Germinal center (tissue), 1 donor: ENCODE measurements at places on chromosomes 4 and X.

- no peak for DNase-seq
These were observed 149.9 kb downstream of the CHIC2 start for GRCh38 chr4:53914313-53915016.

DNA sequence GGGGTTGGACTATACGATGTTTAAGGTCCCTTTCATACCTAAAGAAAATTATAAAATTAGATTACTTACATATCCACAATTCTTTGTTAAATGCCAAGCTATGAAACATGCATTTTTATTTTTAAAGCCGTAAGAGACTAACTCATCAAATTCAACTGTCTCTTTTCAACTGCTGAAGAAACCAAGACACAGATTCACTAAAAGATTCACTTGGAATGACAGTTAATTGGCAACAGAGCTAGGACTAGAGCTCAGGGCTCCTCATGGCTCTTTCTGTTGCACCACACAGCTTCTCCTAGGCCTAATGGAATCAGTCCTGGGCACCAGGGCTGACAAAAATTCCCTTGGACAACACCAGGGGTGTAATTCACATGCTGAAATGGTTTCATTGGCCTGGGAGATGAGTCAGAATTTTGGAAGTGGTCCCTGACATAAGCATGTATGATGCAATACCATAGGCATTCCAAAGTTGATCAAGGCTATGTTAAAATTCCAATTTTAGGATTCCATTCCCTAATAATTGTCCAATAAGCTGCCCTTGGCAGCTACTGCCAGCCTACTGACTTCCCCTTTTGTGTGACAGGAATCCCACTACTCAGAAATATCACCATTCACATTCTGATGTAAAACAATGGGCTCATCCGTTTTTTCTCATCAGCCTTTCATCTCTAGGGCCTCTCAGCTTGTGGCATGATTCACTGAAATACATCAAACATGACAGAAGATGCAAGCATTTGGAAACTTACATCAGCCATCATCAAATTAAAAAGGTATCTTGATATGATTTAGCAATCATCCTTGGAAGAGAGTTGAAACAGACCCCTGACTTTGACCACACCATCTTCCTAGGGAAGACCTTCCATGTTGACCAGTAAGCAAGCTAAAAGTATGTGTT, 54.2 kb downstream of the PLAC1 start:
- DNase-seq, result no peak

GRCh38 chr4:1309261-1310010, 19.7 kb downstream of the MAEA start:
- DNase-seq, result peak; percentile 75

GRCh38 chrX:77446908-77447652, at the start of gene FGF16:
Gene FGF16, plus strand, starts transcription at chrX:77447389. Its CDS starts 286 bp downstream, at chrX:77447675.
- DNase-seq, result no peak

DNA sequence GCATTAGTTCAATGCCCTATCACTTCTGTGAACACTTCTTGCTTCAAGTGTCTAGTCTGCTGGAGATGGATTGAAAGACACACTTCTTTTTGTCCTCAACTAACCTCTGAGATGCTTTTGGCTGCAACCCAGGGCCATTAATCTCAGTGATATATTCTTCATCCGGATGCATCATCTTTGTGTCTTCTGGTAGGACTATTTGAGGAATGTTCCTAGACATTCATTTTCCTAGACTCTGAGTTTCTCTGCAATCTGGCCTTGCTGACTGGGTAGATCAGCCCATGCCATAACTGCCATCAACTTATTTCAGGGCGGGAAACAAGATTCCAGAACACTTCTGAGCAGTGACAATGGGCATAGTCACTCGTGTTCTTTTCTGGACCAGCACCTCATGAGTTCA, 329.4 kb downstream of the PDGFC start:
- DNase-seq, result no peak

DNA sequence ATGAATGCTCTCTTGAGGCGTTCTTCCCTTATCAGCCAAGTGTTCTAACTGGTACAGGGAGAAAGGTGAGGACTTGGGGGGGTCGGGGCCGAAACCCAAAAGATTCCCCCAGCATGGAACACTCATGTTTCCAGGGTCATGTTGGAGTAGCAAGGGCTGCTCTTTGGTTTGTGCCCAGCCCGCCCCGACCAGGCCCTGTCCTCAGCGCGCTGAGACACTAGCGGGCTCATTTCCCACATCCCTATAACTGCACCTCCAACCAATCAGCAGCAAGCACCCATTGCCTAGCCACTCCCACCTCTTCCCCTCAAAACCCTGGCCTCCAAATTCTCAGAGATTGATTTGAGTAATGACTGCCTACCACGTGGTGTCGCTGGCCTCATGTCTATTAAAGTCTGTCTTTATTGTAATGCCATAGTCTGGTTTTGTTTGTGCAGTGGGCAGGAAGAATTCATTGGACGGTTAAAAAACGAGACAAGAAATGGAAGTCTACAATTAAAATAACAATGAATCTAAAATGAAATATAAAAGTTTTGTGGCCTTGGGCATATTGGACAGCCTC, 1928.4 kb downstream of the STIM2 start:
- no peak for DNase-seq

DNA sequence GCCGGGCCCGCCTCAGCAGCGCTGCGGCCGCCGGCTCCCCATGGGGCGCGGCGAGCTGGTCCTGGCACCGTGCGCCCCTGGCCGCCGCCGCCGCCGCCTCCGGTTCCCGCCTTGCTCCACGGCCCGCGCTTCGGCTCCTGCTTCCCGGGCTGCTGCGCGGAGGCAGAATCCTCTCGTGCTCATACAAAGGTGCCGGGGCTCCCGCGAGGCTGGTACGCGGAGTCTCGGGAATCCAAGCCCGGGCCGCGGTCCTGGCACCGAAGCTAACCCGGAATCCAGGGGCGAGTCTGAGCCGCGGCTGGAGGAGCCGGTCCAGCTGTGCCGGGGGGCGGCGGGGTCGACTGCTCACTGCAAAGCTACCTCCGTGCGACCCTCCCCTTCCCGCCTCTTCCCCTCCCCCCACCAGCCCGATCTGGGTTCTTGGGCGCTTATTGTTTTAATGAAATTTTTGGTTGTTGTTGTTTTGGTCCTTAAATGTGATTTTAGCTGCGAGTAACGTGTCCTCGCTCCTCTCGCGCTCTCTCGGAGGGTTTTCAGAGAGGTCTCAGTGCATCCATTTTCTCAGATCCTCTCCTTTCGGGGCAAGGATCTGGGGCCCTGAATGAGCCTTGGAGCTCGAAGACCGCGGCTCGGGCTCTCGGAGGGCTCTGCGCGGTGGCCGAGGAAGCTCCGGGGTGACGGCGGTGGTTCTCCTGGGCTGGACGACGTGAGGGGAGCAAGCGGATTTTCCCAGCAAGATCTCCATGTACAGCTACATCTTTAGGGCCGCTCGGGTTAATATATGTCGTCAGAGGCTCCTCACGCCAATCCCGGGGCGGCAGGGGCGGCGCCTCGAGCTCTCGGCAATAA, at the start of gene HAND2:
HAND2 (minus strand) TSS at position 753 of the 849 bp plus-strand sequence. CDS start 940 bp downstream, outside the sequence.
- no peak for DNase-seq

- DNase-seq, result no peak
These were observed 793.7 kb upstream of the LCORL start for GRCh38 chr4:18815081-18815778.

DNA sequence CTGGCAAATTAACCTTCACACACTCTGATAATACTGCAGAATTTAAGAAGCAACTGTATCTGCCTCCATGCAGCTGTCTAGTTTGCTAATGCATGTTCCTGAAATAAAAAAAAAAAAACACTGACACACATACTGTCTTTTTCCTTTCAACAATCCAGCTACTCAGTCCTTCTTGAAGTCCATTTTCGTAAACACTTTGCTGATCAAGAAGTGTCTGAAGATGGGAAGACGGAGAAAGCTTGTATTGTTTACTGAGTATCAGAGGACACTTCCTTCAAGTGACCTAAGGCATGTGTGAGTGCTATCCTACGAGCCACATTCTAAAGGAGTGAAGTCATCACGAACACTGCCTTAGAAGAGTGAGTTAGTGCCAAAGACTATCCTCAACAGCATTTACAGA, 82.6 kb downstream of the LUZP4 start:
- no peak for DNase-seq

DNA sequence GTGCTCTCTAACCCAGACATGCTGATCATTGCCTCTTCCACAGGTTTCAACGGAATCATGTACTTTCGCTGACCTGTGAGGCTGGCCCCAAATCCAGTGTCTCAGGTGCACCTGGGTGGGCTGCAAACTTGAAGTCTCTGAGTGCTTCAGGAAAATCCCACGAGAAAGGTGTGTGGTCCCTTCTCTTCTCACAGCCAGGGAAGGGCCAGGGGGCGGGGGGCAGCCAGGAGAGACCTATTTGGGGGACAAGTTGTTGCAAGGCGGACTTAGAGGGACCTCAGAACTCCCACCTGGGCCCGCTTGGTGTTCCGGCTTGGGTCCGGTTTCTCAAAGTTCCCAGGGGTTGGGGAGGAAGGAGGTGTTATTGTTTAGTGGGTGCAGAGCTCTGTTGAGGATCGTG, 80.0 kb downstream of the HMX1 start:
- no peak for DNase-seq

DNA sequence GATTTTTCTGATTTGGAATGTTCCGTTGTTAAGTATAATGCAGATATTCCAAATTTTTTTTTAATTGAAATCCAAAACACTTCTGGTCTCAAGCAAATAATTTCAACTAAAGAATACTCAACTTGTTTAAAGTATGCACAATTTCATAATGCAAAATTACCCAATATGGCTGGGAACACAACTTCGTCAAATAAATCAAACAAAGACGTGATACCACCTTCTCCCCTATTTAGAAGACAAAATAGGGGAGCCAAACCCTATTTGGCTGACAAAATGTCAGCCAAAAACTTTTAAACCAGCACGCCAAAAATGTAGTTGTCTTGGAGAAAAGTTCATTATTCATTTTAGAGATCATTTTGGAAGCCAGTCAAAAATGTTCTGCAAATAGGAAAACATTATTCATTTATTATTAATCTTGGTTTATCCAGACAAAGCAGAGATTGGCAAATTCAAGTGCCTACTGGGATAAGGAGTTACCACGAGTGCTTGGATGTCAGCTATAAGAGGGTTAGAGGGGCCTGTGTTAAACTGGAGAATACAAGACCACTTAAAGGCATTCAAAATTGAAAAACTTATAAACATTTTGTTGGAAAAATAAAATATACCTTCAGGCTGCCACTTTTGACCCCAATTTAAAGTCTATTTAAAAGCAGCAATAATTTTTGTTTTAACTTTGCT, 3.3 kb upstream of the TKTL2 start:
- no peak for DNase-seq

- DNase-seq, result no peak
These were observed 82.7 kb downstream of the TENM3 start for GRCh38 chr4:182325848-182326255.

DNA sequence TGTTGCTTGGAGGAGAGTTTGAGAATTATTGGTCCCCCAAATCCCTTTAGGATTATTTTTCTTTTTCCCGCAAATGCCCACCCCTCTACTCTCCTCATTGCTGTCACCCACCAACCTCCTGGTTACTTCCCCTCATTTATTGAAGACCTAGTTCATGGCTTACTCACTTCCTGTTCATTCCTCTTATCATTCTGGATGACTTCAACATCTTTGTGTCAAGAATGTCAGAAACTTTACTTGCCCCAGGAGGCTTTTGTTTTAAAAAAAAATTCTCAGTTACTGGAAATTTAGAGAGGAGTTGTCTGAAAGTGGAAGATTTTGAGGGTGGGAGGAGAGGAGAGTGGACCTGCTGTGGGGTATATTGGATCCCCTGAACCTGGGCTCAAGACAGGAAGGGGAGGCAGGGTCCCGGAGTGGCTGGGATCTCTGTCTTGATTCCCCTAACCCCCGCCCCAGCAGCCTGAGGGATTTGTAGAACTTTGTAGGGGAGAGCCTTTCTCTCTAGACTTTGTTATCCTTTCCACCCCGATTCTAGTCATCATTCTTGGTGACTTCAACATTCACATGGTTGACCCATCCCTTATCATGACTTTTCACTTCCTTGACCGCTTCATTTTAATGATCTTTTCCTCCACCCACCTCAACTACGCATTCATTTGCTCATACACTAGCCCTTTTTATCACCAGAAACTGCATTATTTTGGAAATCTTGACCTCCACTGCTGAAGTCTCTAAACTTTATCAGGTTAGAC, 69.9 kb upstream of the ESX1 start:
- DNase-seq, result no peak

DNA sequence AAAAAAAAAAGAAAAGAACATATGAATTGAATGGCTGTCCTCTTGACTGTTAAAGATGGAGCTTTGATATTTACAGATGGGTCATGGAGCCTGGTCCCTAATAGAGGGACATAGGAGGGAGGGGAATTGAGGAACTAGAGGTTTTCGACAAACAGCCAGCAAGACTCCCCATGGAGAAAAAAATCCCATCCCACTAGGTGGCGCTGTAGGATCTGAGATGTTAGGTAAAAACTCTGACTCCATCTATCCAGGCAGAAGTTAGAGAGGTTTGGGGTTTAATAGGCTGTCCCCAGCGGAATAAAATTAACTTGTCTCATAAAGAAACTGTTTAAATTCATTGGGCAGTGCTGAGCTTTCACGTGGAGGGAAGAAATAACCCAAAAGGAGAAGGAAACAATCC, 45.9 kb downstream of the HMGB2 start:
- DNase-seq, result peak; percentile 33

DNA sequence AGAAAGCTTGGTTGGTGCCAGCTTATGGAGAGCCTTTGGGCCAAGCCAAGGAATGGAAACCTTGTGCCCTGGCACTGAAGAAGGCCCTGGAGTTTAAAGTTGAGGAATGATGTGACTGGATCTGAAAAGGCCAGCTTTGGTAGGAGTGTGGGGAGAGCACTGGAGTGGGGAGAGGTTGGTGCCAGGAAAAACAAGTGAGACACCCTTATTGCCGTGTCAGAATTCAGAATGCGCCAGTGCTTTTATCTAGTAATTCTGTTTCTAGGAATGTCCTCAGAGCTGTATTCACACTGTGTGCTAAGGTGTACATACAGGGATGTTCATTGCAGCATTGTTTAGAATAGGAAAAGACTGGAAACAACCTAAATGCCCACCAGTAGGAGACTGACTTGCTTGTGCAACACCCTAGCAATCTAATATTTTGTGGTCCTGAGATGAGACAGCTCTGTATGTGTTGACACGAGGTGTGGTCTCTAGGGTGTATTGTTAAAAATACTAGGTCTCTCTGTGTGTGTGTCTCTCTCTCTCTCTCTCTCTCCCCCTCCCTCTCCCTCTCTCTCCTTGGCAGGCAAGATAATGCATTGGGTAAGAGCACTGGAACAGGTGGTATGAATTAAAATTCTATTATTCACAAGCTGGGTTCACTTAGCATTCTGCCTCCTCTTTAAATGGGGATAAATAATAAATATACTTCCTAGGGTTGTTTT, 107.8 kb downstream of the GATB start:
- DNase-seq, result no peak

- no peak for DNase-seq
These were observed 220.0 kb downstream of the NWD2 start for GRCh38 chr4:37464373-37465128.

GRCh38 chr4:127463883-127464282, 168.9 kb upstream of the INTU start:
- DNase-seq, result no peak

GRCh38 chr4:101019941-101020401, 327.4 kb downstream of the PPP3CA start:
- DNase-seq, result no peak

- DNase-seq, result peak; percentile 9
These were observed 359 bp upstream of the GAB3 start for GRCh38 chrX:154751203-154751668.

- no peak for DNase-seq
These were observed 980 bp downstream of the AP1S2 start for GRCh38 chrX:15853586-15854079.

GRCh38 chrX:35406386-35406785, 391.8 kb upstream of the MAGEB16 start:
- DNase-seq, result no peak

- DNase-seq, result no peak
These were observed 1187.7 kb downstream of the ADGRL3 start for GRCh38 chr4:62387808-62388207.

GRCh38 chrX:123807835-123808416, 51.9 kb upstream of the XIAP start:
- no peak for DNase-seq
